ENCODE measurements at places on chromosomes 12 and 14.

GRCh38 chr14:48429512-48429911 is 754.1 kb upstream of the MDGA2 start:
- DNase-seq: no peak

GRCh38 chr14:94650806-94651805 is 38.9 kb downstream of the SERPINA3 start:
- DNase-seq: peak; percentile 64

GRCh38 chr12:67892259-67893021 is 96.8 kb upstream of the IFNG-AS1 start:
- DNase-seq: no peak

DNA sequence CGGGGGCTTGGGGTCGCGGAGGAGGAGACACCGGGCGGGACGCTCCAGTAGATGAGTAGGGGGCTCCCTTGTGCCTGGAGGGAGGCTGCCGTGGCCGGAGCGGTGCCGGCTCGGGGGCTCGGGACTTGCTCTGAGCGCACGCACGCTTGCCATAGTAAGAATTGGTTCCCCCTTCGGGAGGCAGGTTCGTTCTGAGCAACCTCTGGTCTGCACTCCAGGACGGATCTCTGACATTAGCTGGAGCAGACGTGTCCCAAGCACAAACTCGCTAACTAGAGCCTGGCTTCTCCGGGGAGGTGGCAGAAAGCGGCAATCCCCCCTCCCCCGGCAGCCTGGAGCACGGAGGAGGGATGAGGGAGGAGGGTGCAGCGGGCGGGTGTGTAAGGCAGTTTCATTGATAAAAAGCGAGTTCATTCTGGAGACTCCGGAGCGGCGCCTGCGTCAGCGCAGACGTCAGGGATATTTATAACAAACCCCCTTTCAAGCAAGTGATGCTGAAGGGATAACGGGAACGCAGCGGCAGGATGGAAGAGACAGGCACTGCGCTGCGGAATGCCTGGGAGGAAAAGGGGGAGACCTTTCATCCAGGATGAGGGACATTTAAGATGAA is 630 bp downstream of the FOS start:
- peak; percentile 91 for DNase-seq

DNA sequence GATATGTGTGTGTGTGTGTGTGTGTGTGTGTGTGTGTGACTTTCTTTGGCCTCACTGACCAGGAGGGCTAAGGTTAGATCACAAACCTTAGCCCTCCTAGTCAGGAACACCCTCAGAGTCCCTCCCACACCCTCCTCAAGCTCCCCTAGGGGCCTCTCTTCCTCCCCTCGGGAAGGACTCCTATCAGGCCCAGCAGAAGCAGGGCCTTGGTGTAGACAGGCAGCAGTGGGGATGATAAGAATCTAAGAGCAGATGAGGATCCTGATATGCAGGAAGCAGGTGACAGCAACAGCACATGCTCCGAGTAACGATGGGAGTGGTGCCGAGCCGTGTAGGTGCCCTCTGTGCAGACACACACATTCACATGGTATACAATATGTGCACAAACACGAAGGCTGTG is 20.7 kb downstream of the PLEK2 start:
- no peak for DNase-seq

DNA sequence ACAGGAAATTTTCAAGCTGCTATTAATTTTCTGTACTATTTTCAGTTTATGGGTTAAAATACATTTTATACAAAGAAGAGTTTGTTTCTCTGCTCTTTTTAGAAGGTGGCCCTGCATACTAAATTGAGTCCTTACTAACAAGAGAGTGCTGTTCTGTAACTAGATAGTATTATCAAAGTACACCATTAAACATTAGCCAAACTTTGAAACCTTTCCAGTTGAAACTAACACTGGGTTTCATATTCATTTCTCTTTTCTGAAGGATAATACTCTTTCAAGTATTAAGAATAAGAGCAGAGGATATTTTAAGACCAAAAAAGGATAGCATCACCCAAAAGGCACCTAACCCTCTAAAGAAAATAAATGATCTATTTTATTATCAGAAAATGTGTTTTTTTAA is 47.2 kb downstream of the PEBP1 start:
- DNase-seq: no peak

DNA sequence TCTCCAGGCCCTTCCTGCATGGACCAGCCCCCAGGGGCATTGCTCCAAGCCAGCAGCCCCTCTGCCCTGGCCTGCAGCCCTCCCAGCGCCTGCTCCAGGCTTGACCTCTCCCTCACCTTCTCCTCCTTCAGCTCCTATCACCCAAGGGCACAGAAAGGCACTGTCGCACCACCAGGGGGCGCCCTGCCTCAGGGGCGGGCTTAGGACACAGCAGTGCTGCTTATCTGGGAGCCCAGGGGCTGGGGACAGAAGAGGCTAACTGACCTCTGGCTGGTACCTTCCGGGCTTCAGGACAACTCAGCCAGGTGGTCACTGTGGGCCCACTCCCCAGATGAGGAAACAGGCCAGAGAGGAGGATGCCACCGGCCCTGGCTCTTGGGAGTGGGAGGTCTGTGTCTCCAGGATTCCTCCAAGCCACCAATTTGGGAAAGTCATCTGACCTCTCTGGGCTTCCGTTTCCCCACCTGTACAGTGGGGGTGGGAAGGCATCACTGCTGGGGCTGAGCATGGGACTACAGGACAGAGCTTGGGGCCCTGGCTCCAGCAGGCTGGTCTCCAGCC is 25.3 kb upstream of the GPR132 start:
- DNase-seq: peak; percentile 93

- no peak for DNase-seq
Observed at GRCh38 chr12:91222746-91223145, 40.1 kb upstream of the DCN start.

DNA sequence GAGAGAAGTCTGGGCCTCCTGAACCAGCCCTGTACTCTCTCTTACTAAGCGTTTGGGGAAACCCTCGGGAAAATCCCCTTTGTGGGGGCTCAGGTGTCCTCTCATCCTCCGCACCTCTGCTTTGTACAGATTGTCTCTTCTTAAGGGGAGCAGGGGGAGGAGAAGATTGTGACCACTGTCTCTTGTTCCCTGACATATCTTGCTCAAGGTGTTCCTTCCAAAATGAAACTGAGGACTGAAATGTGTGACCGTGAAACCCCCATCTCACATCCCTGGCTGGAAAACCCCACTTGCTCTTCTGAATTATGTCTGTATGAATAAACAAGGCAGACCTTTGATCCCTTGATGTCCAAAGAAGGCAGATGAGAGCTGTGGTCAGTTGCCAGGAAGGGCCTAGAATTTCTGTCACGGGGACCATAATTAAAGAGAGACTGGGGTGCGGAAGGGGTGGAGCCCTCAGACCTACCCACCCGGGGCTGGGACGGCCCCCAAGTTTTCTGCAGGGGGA is 369.8 kb downstream of the AACS start:
- DNase-seq: no peak

- peak; percentile 87 for DNase-seq
Observed at GRCh38 chr14:68397371-68397811, 395.5 kb downstream of the ZFP36L1 start.

- DNase-seq: no peak
Observed at GRCh38 chr14:68244262-68244980, 424.8 kb downstream of the RAD51B start.

DNA sequence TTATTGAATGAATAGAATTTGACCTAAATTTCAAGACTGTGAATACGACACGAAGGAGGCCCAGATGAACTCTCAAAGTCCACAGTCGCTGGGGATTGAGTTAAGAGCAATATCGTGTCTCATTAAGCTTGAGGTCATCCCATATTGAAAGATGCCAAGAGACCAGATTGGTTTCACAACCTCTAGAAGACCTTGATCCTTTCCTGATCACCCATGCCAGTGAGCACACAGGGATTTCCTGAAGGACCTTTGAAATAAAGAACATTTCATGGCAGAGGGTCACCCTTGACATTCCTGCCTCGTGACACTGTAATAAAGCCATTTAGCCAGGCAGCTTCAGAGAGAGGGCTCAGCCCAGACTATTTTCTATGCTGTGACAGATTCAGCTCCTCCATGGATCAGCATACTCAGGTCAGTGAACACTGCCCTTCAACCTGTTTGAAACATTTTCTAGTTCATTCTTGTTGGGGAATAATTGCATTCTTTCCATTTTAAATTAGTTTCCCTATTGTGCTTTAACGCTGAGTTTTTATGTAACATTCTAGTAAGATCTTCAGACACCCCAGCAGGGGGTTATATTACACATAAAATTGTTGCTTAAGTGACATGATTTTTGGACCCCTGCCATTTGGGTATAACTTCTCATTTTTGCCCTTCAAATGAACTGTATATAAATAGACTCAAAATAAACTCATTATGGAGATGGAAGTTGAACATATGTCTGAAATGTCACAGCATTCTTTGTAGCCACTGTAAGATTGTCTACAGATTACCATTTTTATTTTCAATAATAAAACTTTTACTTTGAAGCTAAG is 213.2 kb downstream of the C12orf50 start:
- no peak for DNase-seq

DNA sequence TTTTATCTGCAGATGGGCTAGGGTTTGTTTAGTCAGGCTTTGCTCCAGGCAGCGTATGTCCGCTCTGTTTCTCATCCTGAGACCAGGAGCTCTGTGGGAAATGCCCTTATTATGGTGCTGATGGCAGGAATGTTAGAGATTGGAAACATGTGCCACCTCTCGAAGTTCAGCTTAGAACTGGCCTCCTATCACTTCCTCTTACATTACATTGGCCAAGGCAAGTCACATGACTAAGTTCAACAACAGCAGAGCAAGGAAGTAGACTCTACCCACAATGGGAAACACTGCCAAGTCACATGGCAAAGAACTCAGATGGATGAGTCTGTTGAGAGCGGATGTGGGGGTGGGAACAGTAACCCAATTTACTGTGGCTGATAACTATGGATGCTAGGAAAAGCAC is 161.9 kb upstream of the WSCD2 start:
- no peak for DNase-seq

DNA sequence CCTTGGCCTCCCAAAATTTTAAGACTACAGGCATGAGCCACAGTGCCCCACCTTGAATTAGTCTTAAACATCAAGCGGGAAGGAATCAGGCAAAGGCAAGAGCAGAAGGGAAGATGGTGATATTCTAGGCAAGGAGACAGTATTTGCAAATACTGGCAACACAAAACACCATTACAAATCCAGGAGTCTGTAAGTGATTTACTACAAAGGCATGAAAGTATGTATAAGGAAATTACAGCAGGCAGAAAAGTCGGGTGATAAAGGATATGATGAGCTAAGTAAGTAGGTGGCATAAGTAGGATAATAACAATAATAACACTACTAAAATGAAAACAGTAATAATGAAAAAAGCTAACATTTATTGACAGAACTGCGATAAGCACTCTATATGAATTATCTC is 28.5 kb downstream of the FMNL3 start:
- no peak for DNase-seq

GRCh38 chr12:30067146-30067545 is 283.4 kb upstream of the TMTC1 start:
- DNase-seq: no peak

DNA sequence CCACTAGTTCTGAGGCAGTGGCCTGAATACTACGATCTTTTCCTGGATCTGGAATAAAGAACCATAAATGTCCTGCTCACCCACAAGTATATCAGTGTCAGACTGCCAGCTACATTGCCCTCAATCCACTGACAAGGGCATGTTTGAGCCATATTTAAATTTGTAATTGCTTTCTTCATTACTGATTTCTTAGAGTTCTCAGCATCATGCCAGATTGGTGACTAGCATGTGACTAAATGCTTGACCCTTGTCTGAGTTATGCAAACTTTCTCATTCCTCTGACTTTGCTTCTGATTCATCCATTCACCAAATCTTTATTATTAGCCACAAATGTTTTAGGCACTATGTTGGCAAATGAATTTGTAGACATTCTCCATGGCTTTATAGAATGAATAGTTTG is 143.6 kb upstream of the SLC16A7 start:
- DNase-seq: no peak

DNA sequence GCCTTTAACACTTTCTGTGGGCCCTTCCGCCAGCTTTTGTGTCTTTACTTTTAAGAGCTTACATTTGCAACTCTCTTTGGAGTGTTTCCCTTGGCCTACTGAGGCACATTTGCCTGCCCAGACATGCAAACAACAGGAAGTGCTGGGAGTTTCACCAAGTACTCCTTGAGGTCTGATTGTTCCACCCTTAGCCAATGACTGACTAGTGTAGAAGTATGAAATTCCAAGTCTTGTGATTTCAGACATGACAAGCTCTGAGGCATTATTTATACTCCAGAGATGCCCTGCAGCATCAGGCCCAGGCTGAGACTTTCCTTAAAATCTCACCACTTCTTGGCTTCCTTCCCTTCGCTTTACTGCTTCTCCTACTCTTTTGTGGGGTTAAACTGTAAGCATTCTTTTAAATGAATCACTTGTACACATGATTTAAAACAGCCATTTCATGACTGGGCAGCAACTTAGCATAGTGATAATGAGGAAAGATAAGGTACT is 174.1 kb downstream of the SLC6A15 start:
- DNase-seq: no peak

- no peak for DNase-seq
Observed at GRCh38 chr12:12372946-12373722, 16.3 kb downstream of the BORCS5 start.

GRCh38 chr14:24874514-24875202 is 175.3 kb downstream of the STXBP6 start:
- DNase-seq: no peak

DNA sequence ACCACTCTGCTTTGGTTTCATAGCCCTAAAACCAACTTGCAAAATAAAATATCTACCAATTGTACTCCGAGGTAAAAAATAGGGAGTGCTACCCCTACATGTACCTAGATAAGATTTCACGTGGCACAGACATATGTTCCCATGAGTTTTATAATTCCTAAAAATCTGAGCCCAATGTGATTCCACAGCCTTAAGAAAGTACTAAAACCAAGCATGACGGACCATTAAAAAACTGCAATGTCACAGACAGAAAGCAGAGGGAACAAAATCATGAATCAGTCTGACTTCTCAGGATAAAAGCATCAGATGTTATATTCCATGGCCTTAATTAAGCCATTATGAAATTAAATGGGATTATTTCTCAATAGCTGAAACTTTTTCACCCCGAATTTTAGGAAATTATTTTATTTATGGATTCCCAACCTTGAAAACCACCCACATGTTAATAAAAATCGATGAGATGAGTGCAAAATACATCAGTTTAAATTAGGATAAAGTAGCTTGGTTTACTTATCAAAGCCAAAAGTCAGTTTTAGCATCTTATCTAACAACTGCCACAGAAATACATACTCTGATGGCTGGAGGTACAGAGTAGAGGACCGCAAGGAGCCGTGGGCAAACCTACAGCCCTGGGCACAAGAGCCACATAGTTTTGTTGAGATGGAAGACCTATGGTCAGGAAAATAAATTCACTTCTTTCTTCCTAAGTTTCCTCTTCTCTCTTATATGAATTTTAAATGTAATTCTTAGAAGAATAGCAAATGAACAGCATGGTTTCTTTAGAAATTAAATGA is 4.5 kb downstream of the ITPR2 start:
- no peak for DNase-seq

- DNase-seq: no peak
Observed at GRCh38 chr12:106301241-106301610, 1.3 kb upstream of the TCP11L2 start.

- no peak for DNase-seq
Observed at GRCh38 chr12:31900271-31900670, 58.9 kb upstream of the RESF1 start.
